Daoy (cell line): ENCODE measurements at places on chromosomes 3 and 15. TPM values are rescaled to one million over a fixed set of nuclear protein-coding genes. Genes with fewer than 3 reads are reported as not detected.

- DNase-seq: no peak
Observed at GRCh38 chr3:185988816-185989175, 51.0 kb upstream of the TRA2B start.

DNA sequence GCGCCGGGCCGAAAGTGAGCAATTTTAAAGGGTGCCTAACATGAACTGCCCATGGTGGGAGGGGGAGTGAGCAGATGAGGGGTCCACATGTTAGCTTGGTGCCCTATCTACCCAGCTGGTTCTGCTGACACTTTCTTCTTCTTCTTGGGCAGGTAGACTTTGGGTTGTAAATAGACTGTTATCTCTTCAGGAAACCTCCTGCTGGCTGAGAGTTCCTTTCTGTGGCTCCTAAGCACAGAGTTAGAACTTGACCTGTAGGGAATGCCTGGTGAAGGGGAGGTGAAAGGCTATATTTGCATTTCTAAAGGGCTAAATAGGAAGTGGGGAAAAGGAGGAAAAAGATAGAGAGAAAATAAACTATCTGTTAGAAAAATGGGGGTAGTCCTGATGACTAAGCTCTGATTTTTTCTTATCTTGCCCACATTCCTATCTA lies 521.4 kb upstream of the TGFBR2 start:
- no peak for DNase-seq

Gene INO80
- 19.4 and 20.7 TPM in 2 replicates for total RNA-seq

- peak; percentile 84 for DNase-seq
Observed at GRCh38 chr3:98521897-98522543, 682 bp downstream of the CLDND1 start.

DNA sequence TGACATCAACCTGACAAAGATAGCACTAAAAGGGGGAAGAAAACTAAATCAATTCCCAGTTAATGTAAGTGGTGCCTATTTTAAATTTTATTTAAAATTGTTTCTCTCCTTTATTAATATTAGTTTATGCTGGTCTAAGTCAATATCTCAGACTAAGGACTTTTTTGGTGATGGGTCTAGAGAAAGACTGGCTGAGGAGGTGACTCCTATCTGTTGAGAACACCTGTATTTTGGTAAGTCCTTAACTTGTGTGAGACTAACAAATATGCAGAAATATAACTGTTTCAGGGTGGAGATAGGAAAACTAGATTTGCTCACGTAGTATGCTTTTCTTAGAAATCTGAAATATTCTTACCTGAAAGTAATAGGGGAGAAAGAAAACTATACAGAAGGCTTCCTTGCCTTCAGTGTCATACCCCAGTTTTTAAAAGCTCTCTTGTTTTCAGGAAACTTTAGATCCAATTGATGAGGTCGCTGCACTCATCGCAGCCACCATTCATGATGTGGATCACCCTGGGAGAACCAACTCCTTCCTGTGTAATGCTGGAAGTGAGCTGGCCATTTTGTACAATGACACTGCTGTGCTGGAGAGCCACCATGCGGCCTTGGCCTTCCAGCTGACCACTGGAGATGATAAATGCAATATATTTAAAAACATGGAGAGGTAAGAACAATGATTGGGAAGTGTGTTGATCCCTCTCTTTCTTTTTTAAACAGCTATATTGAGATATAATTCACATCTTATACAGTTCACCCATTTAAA lies 138.9 kb downstream of the PDE8A start:
- DNase-seq: no peak

DNA sequence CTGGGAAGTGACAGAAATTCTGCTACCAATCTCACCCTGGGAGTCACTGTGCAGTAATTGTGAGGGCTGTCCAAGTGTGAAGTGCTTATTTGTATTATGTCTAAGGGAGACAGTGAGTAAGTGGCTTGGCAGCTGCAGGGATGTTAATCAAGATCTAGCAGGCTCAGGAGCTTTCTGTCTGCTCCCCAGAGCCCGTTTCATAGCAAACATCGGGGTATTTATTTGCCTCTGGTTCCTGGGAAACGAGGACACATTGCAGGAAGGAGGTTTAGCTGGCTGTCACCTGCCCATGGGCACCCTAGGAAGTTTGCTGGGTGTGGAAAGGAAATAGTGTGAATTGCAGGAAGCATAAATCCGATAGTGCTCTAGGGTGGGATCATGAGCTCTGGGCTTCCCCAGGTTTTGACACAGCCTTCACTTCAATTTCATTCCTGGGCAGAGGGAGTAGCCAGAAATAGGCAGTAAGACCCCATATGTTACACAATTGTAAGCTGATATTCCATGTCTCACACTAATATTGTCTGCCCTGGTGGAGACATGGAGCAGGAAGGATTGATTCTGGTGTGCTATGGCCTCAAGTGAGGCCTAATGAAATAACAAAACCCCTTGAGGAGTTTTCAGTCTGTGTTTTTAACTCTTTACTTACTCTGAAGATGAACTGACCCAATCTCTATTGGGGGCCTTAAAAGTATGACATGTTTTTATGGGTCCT lies 74.1 kb upstream of the MITF start:
- DNase-seq: peak; percentile 87

Gene MYLK
- total RNA-seq: 48.9 and 52.7 TPM in 2 replicates

DNA sequence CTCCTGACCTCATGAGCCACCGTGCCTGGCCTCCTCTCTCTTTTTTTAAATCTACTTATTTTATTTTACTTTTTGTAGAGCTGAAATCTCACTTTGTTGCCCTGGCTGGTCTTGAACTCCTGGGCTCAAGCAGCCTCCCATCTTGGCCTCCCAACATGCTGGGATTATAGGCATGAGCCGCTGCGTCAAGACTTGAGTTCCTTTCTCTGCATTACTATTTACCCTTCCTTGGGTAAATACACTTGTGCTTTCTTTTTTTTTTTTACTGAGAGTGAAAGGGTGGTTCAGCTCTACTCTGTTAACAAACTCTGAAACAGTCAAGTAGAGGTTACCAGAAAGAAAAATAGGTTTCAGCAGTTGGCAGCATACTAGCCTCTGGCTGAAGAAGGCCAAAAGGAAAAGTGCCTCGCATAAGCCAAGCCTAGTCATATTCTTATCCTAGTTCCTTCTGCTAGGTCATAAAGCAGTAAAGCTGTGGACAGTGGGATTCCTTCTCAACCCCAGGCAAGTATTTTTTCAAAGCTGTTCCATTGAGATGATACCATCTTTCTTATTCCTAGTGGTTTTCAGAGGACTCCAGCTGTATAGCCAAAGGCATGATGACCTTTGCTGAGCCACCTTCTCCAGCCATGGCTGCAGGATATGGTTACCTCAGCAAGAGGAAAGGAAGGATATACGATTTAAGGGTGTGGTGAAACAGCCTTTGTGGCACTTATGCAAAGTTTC lies 135.1 kb downstream of the RBPMS2 start:
- DNase-seq: no peak

DNA sequence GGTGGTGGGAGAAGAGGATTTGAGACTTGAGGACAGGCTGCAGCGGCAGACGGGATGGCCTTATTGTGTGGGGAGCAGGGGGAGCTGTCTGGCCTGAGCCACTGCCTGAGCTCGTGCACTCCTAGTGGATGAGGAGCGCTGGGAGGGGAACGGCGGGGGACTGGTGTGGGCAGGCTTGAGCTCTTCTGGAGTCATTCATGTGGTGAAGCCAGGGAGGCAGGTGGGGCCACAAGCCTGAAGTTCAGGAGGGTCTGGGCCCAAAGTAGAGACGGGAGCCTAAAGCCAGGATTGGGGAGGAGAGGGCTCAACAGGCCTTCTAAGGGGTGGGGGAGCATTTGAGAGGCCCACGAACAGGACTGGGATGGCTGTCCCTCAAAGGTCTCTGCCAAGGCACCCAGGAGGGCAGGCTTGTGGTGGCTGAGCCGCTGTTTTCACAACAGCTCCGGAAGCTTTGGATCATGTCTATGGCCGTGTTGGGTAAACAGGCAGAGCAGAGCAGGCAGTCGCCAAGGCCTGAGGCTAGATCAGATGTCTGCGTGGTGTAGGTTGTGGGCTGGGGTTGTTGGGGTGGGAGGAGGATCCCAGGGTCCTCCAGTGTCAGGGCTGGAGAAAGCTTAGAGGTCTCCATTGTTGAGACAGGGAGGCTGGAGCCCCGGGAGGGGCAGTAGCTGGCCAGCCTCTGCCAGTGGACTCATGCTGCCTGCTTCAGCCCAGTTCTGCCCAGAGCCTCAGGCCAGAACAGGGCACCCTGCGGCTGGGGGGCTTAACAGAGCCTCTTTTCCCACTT lies 8.2 kb downstream of the PRKCD start:
- no peak for DNase-seq

Gene UACA
- 16.0 and 19.6 TPM in 2 replicates for total RNA-seq

DNA sequence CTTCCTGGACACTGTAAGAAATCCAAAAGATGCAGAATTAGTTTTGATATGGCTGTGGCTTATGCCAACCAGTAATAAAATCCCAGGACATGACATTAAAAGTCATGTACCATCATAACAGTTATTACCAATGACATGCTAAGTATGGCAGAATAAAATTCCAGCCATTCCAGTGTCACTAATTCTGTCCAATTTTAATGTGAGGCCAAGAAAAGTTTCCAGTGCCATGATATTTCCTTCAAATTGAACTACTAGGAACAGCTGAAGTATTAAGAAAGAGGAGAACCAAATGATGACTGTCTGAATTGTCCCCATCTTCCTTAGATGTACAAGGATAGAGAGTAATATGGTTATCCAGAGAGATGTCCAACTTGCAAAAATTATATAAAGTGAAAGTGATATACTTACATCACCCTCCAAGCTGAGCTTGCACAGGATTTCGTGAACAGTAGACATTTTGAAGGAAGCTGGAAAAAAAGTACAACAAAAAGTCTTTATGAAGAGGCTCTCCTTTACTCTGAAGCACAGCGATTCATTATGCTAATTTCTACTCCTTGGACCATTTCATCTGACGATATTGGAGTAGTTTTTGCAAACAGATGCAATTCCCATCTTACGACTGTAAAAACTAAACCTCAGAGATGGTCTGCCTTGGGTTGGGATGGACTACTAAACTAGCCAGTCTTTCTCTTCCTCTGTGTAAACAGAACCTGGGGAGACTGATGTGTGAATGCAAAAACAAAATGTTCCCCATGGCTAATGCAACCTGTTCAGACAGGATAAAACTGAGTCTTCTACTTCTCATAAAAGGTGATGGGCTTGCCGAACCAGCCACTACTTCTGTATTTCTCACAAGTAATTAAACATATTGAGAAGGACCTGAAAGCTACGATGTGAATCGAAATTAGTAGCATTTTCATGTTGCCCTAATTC lies 11.9 kb downstream of the ANXA2 start:
- no peak for DNase-seq

- no peak for DNase-seq
Observed at GRCh38 chr15:44149224-44149623, 45.8 kb downstream of the FRMD5 start.

- DNase-seq: no peak
Observed at GRCh38 chr3:2097641-2098191, 950 bp upstream of the CNTN4 start.

DNA sequence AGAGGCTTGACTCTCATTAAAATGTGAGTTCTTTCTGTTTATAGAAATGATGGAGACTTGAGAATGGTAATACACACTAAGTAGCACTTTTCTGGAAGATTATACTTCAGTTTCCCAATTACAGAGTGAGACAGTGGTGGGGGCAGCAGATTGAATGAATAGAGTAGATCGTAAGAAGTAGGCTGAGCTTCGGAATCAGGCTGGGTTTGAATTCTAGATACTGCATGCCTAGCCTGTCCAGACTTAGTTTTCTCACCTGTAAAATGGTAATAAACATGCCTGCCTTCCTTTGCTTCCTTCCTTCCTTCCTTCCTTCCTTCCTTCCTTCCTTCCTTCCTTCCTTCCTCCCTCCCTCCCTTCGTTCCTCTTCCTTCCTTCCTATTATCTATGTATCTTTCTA lies 8.1 kb downstream of the IL1RAP start:
- DNase-seq: no peak

DNA sequence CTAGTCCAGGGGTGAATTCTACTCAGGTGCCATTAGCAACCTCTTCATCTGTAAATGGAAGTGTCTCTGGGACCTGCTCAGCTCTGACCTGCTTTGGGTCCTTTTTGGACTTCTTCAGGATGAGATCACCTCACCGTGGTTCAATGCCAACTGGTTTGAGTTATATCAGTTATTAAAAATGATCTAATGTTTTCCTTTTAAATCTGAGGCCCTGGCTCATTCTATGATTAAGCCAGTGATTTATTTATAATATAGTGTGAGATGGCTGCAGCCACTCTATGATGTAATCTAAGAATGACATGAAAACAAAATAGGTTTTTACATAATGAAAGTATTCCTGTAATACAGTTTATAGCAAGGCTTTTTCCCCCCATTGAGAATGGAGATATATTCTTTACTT lies 79.4 kb downstream of the LPP start:
- DNase-seq: peak; percentile 29

DNA sequence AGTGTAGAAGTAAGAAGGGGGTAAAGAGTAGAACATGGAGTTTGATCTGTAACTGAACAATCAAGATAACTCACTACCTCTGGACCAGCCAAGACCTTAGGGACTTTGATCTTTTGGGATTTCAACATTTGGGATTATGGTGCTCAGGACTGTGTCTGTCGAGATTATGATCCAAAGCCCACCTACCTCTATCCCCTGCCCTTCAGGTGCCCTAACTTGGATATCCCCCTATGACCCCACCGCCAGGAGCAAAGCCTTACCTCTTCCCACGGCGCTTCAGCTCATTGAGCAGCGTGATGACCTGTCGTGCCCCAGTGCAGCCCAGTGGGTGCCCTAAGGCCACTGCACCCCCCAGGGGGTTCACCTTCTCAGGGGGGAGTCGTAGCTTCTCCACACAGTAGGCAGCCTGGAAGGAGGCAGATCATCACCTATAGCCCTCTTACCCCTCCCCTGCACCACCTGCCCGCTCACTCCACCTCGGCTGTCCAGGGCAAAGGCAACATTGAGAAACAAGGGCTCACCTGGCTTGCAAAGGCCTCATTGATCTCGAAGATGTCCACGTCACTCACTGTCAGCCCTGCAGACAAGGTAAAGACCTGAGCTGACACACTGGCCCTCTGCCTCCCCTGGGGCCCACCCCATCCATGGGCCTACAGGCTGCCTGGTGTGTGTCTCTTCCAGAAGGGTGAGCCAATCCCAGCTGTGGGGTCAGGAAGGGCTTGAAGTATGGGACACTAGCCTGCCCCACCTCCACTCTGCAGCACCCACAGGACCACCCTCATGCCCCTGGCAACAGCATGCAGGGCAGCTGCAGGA lies 11.4 kb downstream of the ACAA1 start:
- DNase-seq: no peak

Gene ABI3BP
- 0.17 TPM in 1 of 2 replicates, not detected in the other for total RNA-seq

Gene ANKRD63
- total RNA-seq: 0.63 and 0.97 TPM in 2 replicates

DNA sequence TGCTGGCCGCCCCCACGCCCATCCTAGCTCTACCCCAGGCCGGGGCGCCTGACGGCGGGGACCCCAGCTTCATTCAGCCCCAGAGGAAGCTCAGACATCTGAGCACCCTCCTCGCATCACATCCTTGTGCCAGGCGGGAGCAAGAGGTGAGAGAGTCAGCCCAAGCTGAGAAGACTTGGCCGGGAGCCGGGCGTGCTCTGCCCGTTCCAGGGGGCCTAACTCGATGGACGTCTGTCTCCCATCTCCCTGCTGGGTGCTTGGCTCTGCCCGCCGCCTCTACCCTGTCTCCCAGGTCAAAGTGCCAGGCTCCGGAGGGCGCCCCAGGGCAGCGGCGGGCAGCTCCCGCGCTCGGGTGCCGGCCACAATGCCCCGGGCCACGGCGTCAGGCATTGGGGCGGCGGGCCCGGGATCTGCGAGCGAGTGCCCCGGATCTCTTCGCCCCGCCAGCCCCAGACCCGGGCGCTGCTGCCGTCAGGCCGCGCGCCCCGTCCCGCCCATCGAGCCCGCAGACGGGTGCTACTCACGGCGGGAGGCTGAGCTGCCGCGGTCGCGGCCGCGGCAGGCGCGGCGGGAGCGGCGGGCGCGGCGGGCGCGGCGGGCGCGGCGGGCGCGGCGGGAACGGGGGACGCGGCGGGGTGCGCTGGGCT lies 388 bp downstream of the DAPK2 start:
- DNase-seq: peak; percentile 21
